ENCODE measurements at places on chromosomes 7 and 10.
A peak's percentile ranks its signal among the peaks of the same experiment; 100 is the strongest.

DNA sequence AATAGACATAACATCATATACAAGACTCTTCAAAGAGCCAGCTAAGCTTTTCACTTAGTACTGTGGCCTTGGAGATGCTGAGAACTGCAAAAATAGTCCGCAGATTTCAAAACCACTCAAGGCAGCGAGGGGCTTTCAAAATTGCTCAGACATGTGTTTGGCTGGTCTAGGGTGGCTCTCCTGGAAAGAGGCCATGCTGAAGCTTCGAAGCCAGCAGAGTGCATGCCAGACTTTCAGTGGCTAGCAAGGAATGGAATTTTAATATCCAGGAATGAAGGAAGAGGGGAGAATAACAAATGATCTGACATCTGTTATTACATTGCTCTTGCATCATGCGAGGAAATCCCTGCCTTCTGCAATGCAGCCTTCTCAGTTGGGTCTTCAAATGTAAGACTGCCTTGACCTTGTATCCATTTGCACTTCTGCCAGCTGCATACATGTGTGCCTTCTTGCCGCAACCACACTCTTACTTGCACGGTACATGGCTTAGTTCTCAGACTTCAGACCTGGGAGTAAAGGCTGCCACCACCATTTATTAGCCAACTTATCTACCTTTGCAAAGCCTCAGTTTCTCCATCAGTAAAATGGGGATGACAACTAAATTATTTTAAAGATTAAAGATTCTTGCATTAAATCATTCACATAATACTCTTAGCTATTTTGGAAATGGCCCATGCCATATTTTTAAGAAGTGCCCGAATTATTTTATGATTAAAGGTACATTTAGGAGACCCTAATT, 55.9 kb downstream of the ITIH5 start:
- DNase-seq: no peak

GRCh38 chr7:92436612-92437445, 10.5 kb upstream of the GATAD1 start:
- no peak for DNase-seq

GRCh38 chr10:27020243-27020642, 80.1 kb downstream of the ANKRD26 start:
- DNase-seq: no peak

- no peak for DNase-seq
Measured at GRCh38 chr7:82164813-82165212, 278.8 kb downstream of the CACNA2D1 start.

- no peak for DNase-seq
Measured at GRCh38 chr7:6419310-6419773, 28.4 kb downstream of the DAGLB start.

DNA sequence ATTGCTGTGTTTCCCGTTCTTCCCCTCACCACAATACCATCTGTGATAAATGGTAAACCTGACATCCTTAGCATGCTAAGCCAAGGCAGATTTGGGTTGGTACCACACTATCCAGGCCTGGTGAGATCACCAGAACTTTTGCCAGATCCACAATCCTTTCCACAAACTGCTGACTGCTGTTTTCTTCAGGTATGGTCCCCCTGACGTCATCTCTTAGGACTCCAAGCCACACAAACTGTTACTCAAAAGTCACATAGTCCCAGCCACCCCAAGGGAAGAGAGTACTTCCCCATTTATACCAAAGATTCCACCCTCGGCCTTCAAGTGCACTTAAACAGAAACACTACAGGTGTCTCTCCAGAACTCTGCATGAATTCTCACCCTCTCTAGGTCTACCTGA, 34.8 kb downstream of the SLC25A13 start:
- peak; percentile 69 for DNase-seq

GRCh38 chr10:6130848-6131470, 42.1 kb downstream of the RBM17 start:
- no peak for DNase-seq

DNA sequence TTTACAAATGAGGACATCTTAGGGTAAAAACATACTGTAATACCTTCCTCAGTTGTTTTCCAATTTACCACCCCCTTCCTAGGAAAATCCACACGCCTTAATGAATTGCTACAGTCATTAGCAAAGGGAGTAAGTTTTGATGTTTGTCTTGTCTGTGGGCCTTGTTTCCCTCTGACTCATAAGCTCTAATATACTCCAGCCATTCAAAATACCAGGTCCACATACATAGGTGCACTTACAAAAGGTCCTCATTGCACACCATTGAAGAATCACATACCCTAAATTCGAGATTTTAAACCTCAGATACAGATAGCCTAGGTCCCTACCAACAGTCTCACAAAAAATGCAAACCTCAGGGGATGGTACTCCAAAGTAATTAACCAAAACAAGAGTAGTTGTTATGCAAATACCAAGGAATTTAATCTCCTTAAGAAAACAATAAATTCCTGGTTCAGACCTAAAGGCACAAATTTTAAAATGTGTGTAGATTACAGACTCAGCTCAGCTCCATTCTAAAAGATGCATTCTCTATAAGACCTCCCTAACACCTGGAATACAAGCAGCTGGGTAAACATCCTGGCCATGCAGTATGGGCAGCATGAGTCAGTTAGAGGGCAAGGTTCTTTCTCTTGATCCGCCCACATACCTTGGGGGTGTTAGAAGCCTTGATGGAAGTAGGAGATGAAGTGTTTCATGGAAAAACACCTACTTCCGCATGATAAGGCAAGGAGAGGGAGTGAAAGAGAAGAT, 3.0 kb upstream of the LIPK start:
- DNase-seq: no peak

GRCh38 chr10:6219494-6219836, 16.7 kb downstream of the PFKFB3 start:
- no peak for DNase-seq

- no peak for DNase-seq
Measured at GRCh38 chr7:39686261-39686924, 63.0 kb downstream of the RALA start.

DNA sequence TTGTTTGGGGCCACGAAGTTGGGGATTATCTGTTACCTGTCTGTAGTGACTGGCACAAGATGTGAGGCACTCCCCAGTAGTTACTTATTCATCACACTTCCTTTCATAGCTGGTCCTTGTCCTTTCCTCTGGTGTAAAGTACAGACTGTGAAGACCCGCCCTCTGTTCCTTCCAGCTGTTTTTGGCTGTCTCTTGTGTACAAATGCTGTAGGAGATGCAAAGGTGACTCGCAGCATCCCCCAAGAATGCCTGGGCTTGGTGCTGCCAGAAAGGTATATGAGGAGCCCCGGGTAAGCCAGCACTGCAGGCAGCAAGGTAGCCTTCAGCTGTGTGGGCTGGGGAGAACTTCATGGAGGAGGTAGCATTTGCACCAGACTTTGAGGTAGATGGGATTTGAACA, 236.6 kb downstream of the EBF3 start:
- no peak for DNase-seq

DNA sequence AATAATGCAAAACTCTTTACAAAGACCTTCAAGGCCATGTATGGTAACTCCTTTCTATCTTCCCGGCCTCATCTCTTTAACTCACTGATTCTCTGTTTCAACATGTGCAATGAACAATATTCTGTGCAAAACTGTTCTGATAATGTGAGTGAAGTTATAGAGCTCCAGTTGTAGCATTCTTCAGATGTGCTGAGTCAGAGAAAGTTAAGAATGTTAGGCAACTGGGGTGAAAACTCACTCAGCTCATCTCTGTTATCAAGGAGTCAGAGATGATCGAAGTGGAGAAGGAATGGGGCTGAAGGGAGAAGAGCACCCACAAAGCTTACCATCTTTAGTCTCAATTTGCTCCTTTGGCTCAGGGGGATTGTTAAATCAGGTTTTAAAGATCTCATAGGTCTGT, 344.7 kb upstream of the NPSR1 start:
- DNase-seq: no peak

- peak; percentile 46 for DNase-seq
Measured at GRCh38 chr10:70508912-70509756, 30.6 kb downstream of the PALD1 start.

- no peak for DNase-seq
Measured at GRCh38 chr10:27637601-27638000, 108.0 kb downstream of the MKX start.

DNA sequence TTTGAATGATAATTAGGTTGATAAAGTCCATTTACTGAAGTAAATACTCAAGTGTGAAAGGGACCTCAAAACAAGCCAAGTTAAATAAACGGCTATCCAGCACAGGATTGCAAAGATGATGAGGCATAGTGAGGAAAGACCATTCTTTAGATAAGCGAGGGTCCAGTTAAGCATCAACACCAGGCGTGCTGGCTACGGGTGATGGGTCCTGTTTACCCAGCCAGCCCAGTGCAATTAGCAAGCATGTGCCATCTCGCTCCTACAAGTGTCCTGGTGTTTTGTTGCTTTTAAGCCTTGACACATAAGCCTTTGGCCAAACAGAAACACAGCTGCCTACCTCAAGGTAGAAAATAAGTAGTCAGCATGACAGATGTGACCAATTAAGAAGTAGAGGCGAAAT, 7.1 kb downstream of the NEBL start:
- DNase-seq: no peak

DNA sequence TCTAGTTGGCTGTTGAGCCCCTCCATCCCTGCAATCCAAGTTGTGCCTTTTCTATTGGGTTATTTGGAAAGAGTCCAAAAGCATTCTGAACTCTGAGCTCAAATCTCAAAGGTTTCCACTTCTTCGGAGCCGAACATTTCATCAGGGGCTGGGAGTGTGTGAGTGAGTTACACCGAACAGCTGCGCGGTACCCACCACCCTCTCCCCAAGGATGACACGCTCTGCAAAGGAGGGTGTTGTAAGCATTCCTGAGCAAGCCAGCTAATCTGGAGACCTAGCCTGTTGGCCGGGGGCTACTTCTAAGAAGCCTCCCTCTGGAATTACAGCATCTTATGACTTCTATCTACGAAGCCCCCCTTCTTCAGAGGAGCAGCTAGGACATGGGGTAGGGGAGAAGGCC, 270.5 kb downstream of the CREB5 start:
- no peak for DNase-seq

DNA sequence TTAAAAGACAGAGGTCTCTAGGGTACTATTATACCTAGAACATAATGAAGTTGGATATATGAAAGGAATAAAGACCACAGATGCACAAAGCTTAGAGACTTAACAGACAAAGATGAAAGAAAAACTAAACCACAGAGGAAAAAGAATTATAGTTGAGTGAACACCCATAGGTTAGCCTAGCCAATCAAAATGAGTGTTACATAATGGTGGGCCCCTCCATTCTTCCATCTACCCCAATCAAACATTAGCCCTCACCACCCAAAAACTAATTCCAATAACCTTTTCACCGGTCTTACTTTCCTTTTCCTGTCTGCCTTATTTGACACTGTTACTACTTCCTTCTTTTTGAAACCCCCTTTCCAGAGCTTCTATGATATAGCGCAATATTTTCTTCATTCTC, 130.1 kb downstream of the ELMO1 start:
- no peak for DNase-seq

DNA sequence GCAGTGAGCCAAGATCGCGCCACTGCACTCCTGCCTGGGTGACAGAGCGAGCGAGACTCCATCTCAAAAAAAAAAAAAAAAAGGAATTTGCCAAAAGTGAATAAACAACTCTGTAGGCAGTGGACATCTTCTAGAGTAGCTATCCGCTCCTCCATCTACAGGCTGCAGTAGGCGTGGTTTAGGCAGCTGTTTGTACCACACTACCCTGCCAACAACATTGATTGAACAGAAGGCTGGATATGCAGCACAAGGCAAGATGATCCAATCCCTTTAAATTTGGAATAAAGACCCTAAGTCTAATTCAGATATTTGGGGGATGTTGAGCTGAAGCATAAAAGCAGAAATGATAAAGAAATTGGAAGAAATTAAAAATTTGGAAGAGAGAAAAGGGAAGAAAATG, 141.6 kb downstream of the TES start:
- DNase-seq: no peak

- no peak for DNase-seq
Measured at GRCh38 chr7:95324431-95324830, at the start of gene PON1. Gene PON1, minus strand, starts transcription at chr7:95324532. Its CDS starts 57 bp downstream, at chr7:95324475.

DNA sequence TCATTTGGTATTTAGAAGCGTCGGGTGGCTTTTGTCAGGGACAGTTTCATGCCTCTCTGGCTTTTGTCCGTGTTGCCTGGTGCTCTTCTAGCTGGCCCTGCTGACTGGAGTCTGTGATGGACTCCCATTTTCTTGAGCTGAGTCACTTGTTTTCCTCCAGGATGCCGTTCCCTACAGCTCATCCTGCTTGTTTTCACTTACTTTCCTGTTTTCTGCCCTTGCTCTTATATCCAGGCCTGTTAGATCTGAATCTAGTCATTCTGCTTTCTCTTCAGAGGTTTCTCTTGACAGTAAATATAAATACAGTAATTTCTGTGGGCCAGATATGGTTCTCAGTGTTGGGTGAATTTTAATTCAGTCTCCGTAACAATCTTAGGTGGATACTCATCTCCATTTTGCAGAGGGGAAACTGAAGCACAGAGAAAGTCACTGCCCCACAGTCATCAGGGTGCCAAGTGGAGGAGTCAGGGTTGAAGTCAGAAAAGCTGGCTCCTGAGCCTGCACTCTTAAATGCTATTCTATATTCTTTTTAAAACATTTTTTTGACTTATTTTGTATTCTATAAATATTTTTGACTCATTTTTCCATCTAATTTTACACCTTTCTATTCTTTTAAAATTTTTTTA, 85.4 kb downstream of the CCNY start:
- DNase-seq: no peak

- no peak for DNase-seq
Measured at GRCh38 chr10:107103174-107104025, 61.1 kb downstream of the SORCS1 start.

DNA sequence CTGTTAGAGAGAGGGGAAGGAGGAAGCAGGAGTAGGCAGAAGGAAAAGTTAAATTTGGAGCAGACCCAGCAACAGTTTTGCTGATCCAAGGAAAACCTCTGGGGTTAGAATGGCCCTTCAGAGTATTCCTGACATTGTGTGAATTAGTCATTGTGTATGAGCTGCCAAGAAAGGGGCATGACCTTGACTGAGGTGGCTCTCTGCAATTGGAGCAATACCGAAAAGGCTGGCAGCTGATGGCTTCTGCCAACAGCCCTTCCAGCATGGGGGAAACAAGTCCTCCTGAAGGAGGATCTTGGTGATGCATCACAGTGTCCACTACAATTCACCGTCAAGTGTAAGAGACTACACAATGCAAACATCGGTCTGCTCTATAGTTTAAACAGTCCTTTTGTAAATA, 20.6 kb upstream of the WASL start:
- DNase-seq: peak; percentile 69

All from suppressor macrophage (primary cell).